ENCODE measurements at places on chromosomes 4 and X.
A peak's percentile ranks its signal among the peaks of the same experiment; 100 is the strongest.

DNA sequence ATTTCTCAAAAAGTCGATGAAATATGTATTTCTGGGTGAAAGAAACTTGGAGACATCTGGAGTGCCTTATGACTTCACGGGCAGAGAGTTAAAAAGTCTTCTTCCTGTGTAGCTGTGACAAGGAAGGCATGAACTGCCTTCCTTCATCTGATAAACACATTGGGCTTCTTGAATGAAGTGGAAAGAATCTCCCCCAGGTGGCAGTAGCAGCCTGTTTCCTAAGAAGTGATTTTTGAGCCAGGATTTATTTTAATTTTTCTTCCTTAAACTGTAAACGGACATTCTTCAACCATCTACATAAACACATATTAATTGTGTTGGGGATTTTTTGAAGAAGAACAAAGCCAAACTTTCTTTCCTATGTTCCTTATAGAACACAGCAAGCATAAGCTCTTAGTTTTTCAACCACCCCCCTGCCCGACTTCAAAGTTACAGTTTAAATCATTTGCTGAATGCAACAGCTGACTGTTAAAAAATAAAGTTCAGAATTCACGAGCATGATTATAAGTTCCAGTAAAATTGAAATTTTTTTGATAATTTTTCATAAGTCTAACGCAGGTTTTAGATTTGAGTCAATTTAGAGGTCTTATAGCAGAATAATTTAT is 980 bp upstream of the GIMD1 start:
- DNase-seq: peak; percentile 75

DNA sequence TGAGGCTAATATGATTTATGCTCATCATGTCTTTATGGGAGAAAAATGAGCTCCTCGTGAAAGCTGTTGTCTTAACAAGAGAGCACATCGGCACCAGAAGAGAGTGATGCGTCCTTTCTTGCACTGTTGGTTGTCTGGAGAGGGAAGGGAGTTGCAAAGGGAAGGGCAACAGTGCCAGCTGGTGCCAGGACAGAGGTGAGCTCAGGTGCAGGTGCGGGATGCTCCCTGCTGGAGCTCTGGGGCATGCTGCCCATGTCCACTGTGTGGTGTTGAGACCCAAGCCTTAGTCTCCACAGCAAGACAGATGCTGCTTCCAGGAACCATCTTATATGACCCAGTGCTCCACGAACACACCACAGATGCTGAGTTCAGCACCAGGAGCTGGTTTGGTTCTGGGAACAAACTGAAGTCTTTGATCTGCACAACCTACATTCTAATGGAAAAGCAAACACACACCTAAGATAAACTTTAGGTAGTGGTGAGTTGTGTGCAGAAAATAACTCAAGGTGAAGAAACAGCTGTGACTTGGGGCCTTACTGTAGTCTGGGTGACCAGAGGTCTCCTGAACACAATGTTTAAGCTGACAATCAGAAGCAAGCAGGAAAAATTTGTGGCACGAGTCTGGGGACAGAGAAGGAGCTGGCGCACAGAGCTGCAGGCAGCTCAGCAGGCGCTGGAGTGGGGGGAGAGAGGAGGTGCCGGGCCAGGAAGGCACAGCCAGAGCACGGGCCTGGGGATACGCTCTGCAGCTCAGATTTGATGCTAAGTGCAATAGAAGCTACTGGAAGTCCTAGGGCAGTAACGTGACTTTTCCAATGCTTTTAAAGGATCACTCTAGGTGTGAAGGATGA is 73.2 kb downstream of the HAUS3 start:
- no peak for DNase-seq

DNA sequence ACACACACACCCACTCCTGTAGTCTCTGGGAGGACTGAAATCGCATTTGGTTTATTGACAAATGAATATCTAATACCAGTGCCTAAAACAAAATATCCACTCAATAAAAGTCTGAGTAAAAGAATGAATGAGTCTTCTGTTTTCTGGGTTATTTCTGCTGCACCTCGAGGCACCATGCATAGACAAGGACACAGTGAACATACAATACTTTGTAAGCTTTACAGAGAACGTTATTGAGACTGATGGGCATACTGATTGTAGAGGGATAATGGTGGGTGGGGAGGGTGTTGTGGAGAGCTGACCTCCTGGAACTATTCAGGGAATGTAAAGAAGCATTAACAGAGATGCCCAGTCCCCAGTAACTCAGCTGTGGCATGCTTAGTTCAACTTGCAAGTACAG is 14.1 kb upstream of the KCNIP4 start:
- DNase-seq: no peak

DNA sequence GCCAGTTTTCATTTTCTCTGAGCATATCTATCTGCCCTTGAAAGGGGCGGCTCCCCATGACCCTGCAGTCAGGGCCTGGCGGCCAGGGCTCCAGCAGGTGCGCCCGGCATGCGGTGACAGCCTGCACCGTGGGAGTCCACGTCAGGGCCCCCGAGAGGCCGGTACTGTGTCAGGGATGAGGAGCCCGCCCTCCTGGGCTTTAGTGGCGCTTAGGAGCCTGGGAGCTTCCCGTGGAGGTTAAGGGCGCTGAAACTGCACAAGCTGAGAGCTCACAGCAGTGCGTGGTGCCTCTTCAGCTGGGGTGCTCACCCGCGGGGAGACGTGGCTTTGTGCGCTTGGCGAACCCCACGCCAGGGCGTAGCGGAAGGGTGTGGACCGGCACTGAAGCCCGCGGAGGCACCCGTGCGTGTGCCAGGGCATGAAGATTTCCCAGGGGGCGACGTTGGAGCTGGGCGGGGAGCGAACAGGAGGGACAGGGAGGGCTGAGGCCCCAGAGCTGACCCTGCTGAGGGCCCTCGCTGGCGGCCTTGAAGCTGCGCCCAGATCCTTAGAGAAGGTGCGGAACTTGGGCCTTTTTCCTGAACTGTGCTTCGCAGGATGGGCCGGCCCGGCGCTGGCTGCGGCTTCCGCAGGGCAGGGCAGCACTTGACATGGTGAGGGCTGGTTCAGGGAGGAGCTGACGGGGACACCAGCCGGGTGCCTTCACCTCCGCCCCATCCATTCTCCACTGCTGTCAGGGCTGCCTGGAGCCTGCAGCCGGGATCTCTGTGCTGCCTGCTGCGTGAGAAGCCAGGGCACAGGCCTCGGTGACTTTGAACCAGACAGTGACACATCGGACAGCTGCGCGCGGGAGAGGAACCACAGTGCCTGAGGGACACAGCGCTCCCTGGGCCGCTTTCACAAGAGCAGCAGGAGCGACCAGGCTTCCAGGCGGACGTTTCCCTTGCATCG is 32.9 kb downstream of the HTT-AS start:
- DNase-seq: peak; percentile 64
